GF-D8 (cell line): ENCODE measurements at places on chromosomes 12 and 14.

GRCh38 chr14:75605916-75606315 lies 27.5 kb downstream of the FLVCR2 start:
- DNase-seq = no peak

- DNase-seq = no peak
These were observed 769 bp upstream of the ZNF740 start for GRCh38 chr12:53179687-53180219.

- DNase-seq = no peak
These were observed 11.1 kb downstream of the KRT85 start for GRCh38 chr12:52356031-52356761.

GRCh38 chr12:54956322-54956721 lies 28.2 kb downstream of the TESPA1 start:
- DNase-seq = no peak

DNA sequence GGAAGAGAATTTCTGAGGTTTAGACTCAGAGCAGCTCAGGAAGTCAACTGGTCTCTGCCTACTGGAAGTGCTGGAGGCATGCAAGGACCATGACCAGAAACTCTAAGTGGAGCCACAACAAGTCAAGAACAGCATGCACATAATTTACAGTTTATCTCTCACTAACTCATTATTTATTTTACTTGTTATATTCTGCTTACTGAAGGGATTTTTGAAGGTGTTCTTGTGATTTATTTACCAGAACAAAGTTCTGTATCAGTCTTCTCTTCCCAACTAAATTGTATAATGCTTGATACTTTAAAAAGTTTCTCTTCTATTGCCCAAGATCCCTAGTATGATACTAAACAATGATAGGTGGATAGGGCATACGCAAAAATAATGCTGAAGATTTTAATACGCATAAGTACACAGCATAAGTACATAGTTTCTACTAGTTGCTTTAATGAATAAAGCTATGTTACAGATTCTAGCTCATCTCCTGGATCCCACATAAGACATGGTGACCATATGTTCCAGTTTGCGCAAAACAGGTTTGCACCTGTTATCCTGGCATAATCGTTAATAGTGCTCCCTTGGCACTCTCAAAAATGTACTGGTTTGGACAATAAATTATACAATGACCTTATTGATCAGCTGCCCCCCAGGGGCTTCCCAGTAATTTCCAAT lies 11.6 kb upstream of the SPTB start:
- DNase-seq = no peak

DNA sequence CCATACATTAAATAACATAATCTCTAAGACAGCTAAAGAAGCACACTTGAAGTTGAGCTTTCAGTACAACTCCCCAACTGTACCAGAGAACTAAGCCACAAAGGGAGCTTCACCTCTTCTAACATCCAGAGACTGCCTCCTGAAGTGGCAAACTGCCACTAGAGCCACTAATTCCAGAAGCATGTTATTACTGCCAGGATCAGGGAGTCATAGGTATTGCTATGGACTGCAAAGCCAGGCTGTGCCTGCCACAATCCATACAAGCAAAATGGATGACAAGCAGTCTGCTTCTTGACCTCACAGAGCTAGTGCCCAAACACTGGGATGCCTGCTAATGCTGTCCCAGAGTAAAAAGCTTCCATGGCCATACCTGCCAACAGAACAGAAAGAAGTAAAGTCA lies 160.1 kb downstream of the STXBP6 start:
- DNase-seq = no peak

GRCh38 chr14:98822917-98823316 lies 449.1 kb downstream of the BCL11B start:
- DNase-seq = no peak
